ENCODE measurements at places on chromosomes 5 and 9.

GRCh38 chr9:85603936-85604335 is 137.8 kb downstream of the AGTPBP1 start:
- DNase-seq, result no peak

DNA sequence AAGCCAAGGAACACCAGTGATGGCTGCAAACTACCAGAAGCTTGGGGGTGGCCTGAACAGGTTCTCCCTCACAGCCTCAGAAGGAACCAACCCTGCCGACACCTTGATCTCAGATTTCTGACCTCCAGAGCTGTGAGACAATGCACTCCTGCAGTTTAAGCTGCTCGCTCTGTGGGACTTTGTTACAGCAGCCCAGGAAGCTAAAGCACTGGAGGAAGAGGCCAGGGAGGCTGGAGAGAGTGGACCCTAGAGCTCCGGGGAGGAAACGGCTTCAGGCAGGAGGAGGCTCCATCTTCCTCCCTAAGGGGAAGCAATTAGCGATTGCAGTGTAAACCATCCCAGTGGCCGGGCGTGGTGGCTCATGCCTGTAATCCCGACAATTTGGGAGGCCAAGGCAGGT is 25.1 kb downstream of the BARX1 start:
- no peak for DNase-seq

DNA sequence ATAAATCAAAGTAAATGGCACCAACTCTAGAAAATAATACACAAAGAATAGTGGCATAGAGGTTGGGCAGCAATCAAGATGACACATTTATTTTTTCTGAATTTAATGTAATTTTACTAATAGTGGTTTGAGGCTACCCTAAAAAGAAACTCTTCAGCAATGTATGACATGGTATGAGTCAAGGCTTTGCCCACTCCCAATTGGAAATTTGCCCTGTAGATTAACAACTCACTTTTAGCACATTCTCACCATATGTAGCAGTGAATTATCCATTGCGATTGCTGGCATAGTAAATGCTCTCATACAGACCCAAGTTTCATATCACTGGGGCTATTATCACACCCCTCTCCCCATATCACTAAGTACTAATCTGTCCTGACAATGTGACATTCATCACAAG is 832.1 kb upstream of the ZNF608 start:
- DNase-seq, result no peak

DNA sequence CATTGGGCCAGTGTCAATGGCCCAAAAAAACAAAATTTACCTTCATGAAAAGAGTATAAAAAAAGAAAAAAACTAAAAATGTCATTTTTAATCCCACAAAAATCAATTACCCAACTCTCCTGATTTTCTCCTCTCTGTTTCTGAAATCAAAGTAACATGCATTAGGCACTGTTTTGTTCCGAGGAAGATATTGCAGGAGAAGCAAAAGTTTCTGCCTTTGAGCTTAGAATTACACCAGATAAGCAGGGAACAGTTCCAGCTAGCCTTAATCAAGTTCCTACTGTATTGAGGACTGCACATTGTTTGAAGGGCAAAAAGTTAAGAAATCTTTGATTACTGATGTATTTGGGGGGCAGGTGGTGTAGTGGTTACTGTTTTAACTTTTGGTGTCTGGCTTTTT is 1.1 kb upstream of the PRKAA1 start:
- no peak for DNase-seq

DNA sequence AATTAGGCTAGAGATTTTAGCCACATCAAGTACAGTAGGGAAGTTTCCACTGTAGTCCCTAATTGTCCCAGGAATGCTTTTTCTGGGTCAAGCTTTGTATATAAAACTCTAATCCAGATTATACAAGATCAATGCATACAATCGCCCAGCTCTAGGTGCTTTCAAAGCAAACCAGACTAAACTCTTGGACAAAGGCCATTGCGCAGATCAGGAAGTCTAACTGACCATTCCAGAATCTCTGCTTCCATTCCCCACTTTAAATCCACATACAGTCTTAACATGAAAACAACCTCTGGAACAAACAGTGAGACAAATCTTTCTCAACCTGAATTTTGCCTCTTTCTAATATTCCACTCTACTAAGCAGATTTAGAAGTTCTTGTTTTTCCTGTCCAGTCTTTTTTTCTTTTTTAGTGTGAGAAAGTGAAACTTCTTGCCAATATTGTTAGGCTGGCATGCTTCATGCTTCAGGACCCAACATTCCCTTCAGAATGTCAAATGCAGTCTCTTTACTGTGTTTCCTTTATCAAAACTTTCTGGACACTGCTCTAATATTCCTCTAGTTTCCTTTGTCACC is 76.1 kb downstream of the ITGA1 start:
- DNase-seq, result no peak

DNA sequence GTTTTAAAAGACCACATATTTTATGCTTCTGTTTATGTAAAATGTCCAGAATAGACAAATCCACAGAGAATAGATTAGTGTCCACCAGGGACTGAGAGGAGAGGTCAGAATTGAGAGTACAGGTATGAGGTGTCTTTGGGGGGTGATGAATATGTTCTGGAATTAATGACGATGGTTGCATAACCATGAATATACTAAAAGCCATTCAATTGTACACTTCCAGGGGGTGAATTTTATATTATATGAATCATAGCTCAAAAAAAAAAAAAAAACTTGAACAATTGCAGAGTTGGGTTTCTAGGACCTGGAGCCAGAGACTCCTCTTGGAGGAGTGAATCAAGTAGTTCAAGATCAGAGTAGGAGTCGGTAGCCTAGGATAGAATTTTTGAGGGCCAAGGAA is 57.8 kb upstream of the RUSC2 start:
- no peak for DNase-seq

GRCh38 chr9:28547527-28547926 is 974.2 kb upstream of the C9orf72 start:
- no peak for DNase-seq

GRCh38 chr5:42950456-42951292 is 89.4 kb downstream of the ANXA2R start:
- DNase-seq, result peak; percentile 100

DNA sequence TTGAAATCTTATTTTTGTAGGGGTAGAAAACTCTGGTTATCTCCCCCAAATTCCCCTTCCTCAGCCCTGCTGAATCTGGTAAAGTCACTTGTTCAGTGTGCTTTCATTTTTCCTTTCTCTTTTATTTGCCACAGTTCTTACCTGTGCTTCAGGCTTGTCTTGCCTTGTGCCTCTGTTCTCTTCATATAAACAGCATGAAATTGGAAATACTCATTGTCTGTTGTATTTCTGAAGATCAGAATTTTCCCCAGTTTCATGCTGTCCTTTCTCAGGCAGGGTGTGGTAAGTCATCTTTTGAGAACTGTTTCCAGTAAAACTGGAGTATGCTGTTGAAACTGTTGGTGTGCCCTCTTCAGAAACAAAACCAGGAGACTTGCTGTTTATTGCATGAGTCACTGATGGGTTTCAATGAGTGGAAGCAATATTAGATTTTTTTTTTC is 7.0 kb downstream of the PAM start:
- DNase-seq, result no peak

- DNase-seq, result no peak
These were observed 5.1 kb upstream of the SPIN1 start for GRCh38 chr9:88383176-88383575.

DNA sequence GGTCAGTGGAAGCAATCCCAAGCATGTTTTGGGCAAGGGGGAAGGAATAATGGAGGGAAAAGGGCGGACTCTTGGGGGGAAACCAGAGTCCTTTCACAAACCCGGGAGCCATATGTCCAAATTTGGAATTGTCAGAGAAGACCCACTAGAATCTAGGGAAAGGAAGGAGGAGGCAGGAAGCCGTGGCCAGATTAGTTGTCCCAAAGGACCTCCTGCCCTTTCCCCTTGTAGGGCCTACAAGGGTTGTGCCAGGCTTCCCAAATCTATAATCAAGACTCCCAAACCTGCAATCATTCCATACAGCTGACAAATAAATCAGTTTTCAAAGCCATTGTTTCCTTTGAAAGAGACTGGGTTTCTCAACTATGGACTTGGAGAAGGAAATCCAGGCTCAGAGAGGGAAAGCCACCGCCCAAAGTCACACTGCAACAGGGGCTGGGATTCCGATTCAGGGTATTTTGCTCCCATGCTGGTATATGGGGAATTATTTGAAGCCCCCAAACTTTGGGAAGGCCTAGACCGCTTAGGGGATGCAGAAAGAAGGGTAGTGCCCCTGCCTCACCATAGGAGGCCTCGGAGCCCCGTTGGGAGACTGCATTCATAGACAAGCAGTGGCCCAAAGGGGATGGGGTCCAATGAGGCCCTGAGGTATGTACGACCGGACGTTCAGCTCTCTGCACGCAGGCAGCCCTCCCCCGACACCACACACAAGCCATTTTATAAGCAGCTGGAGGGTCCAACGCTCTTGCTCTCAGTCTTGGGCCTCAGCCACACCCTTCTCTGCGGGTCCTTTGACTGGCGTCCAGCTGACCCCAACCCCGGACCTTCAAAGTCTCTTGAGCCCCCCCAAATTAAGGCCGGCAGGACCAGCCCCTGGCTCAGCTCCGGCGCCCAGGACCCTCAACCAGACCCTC is 815 bp downstream of the ANXA6 start:
- no peak for DNase-seq

DNA sequence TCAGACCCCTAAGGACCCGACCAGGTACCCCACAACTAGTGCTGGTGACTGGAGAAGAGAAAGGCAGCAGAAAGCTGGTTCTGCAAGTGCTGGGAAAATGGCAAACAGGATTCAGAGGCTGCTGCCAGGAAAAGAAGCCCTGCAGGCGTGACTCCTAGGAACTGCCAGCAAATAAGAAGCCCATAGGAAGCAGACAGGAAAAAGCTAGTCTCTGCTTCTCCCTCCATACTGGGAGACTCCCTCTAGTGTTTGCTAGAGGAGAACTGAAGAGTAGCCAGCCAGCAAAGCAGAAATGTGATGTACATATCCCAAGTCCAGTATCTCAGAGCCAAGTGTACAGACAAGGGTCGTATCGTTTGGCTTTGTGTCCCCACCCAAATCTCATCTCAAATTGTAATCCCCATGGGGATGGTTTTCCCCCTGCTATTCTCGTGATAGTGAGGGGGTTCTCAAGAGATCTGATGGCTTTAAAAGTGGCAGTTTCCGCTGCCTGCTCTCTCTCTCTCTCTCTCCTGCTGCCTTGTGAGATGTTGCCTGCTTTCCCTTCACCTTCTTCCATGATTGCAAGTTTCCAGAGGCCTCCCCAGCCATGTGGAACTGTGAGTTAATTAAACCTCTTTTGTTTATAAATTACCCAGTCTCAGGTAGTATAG is 38.1 kb upstream of the TUSC1 start:
- DNase-seq, result peak; percentile 75

GRCh38 chr5:103436112-103436511 is 126.5 kb downstream of the NUDT12 start:
- DNase-seq, result no peak

- DNase-seq, result no peak
These were observed 126.1 kb upstream of the SAP30L start for GRCh38 chr5:154319736-154320135.

- DNase-seq, result no peak
These were observed 389.6 kb downstream of the KIAA0825 start for GRCh38 chr5:94228791-94229190.

- no peak for DNase-seq
These were observed 52.0 kb downstream of the RFK start for GRCh38 chr9:76342201-76342600.

DNA sequence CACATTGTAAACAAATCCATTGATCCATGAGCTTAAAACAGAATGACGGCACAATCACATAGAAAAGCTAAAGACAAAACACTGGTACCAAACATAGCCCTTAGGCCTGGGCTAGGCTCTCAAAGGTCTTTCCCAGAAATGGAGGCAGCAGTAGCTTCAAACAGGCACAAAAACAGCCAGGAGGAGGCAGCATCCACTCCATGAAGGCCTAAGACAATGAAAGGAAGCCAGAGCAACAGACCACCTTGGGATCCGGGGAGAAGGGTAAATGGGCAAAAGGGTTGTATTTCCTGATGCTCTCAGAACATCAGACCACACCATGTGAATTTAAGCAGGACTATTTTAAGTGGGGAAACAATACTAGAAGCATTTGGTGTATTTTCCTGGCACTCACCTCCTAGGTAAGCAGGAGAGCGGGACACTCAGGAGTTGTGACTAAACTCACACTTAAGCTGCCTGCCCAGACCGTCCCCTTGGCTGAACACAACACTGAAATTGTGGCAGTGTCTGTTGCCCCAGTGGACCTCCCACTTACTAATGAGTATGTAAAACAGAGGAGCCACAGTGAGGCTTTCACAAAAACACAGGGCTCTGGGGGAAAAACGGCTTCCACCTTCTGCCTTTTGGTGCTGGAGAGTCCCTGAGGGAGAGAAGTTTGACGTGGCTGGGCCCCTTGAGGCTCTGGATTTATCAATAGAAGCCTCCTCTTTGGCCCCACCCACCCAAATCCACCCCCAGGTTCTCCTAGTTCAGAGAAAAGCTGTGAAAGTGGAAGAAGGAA is 11.9 kb downstream of the GNPDA1 start:
- no peak for DNase-seq

- no peak for DNase-seq
These were observed 26.2 kb upstream of the LMX1B start for GRCh38 chr9:126587187-126588185.
